Stimulated activated CD8-positive, alpha-beta memory T cell treated with anti-CD3 and anti-CD28 coated beads, Interleukin-15, amount 100 ng/mL, for 4 hours (primary cell): ENCODE measurements at places on chromosomes 6 and 20.

GRCh38 chr6:117264369-117264691 lies 1.0 kb upstream of the VGLL2 start:
- DNase-seq, result no peak

DNA sequence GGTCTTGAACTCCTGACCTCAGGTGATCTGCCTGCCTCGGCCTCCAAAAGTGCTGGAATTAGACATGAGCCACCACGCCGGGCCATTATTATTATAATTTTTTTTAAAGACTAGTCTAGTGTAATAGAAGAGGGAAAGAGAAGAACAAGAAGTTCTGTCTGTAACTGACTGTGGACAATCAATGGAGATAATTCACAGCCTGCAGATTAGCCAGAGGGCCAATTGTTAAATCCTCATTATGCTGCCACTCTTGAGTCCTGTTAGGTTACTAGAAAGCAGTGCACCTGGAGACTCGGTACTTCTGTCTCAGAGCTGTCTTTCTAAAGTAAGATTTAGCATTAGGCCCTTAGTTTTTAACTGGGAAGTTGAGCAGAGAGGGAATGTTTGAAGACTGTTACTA lies 37.5 kb downstream of the CARMIL1 start:
- DNase-seq, result no peak

GRCh38 chr20:49283176-49283702 lies 5.4 kb upstream of the ZNFX1 start:
- DNase-seq, result no peak

DNA sequence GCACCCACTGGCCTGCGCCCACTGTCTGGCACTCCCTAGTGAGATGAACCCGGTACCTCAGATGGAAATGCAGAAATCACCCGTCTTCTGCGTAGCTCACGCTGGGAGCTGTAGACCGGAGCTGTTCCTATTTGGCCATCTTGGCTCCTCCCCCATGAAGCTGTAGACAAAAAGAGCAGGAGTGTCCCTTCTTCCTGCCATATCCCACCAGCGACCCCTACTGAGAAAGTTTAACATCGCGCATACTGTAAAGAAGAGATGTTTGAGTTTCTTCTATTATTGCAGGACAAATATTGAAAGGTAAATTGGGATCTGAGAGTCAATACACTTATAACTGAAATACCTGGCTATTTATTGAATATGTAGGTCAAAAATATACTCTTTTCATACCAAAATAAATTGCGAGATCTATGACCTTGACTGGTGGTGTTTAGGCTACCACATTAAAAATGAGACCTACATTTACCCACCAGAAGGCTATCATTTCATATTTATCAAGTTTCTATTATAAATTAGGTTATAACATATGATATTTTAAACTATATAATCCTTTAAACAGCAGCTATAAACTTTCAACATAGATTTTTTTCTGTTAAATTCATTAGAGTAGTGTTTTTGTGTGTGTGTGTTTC lies 586.3 kb downstream of the HTR1B start:
- no peak for DNase-seq

GRCh38 chr20:57414867-57415592 lies 23.8 kb downstream of the RBM38 start:
- DNase-seq, result no peak

GRCh38 chr6:163839296-163839695 lies 424.8 kb downstream of the QKI start:
- DNase-seq, result no peak

DNA sequence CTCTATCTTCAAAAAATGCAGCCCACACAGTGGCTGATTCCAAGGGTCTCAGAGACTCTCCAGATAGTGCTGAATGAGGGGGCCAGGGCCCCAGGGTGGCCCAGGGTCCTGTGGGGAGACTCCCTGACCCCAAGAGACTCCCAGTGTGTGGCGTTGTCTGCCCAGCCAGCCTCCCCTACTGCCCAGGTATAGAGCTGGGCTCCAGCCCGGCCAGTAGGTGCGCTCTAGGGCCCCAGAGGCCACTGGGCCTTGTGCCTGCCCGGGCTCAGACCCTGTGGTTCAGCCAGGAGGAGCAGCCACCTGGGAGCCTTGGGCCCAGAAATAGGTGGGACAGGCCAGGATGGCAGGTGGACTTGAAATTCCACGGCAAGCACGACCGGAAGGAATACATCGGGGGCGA lies 30.3 kb upstream of the GATA5 start:
- DNase-seq, result no peak

DNA sequence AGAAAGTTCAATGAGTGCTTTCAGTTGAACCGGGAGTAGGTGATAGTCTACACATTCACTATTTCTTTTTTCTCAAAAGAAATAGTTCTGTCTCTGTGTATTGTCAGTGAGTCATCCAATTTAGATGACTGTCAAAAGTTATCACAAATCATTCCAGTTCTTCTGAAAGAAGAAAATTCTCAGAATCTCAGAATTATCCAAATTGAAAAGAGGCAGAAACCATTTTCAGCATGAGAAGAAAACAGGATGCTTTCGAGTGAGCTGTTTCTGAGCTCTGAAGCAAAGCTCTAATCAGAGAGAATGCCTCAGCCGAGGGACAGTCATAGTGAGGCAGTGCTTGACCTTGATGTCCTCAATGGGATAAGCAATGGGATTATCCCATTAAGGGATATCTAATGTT lies 97.9 kb downstream of the HUS1B start:
- no peak for DNase-seq

DNA sequence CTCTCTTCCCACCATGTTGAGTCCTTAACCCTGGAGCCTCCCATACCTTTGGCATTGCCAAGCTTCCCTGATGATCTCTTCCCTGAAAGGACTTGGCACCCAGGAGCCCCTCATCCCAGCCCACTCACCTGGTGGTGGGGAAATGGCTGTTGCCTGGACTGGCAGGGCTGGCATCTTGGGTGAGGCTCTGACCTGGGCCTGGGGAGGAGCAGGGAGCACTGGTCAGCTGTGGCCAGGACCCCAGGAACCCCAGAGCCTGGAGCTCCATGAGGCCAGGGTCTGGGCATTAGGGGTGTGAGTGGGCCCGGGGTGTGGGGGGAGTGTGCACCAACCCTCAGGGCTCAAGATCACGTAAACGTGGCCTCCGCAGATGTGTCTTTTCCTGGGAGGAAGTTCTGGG lies 9.5 kb downstream of the SDCBP2 start:
- no peak for DNase-seq

GRCh38 chr6:157436219-157436943 lies 55.4 kb downstream of the ZDHHC14 start:
- DNase-seq, result no peak

- DNase-seq, result no peak
Observed at GRCh38 chr20:1001116-1001515, 995 bp downstream of the RSPO4 start.
